ENCODE measurements at places on chromosomes 12 and 14. TPM values are rescaled to one million over a fixed set of nuclear protein-coding genes. Genes with fewer than 3 reads are reported as not detected.

- no peak for DNase-seq
Measured at GRCh38 chr12:83404521-83404920, 717.8 kb downstream of the TMTC2 start.

GRCh38 chr12:53498235-53498630 is 1.0 kb downstream of the MAP3K12 start:
- DNase-seq = no peak

DNA sequence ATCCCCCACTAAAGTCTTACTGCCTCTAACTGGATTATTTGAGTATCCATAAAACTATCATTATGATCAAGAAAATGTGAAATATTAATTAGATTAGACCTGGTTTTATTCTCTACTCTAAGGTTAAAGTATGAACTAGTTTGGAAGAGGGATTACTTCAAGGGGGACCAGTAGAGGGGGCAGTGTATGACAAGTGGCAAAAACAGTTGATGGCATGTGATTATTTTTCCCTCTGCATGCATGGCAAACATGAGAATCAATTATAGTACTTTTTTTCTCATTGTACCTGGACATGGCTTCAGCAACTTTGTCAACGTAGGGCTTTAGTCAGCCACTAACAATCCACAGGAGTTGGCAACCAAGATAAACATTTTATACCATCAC is 145.0 kb upstream of the SLC38A2 start:
- DNase-seq = no peak

DNA sequence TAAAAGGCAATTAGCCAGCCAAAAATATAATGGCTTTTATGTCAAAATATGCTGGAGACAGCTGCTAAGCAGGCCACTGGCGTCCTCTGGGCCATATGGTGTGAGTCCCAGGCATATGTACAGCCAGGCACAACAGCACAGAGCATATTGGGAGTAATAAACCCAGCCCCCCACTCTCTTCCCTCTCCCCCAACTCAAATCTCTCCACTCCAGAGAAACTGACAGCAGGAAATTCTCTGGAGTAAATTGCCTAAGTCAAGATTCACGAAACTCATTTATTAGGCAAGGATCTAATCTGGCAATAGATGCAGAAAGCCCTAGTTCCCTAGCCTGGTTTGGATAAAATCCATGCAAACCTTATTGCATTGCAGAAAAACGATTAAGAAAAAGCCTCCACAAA is 147.9 kb upstream of the SEL1L start:
- no peak for DNase-seq

TMEM179 gene
- total RNA-seq = not detected

GRCh38 chr12:60845696-60846095 is 1249.9 kb downstream of the SLC16A7 start:
- DNase-seq = no peak

DNA sequence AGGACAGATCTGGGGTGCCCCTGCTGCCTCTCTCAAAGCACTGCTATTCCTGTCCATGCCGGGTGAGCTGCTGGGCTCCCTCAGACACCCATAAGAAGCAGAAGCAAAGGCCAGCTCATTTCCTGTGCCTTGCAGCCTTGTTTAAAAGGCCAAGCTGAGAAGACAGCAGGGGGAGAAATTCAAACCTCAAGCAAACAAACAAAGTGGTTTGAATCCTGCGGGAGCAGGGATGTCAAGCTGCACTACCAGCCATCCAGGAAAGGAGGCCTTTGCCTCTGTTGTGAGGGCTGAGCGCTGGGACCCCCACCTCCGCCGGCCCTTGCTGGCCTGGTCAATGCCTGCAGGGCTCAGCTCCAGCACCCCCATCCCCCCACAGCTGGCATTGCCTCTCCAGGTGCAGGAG is 176.5 kb downstream of the PIWIL1 start:
- peak; percentile 93 for DNase-seq

- no peak for DNase-seq
Measured at GRCh38 chr12:5072311-5072710, 28.6 kb downstream of the KCNA5 start.

GRCh38 chr14:26766726-26767125 is 168.9 kb upstream of the NOVA1 start:
- no peak for DNase-seq

DIO3 gene
- total RNA-seq = not detected

GSG1 gene
- not detected for total RNA-seq

- no peak for DNase-seq
Measured at GRCh38 chr14:76581592-76581991, 179.7 kb upstream of the VASH1 start.

DNA sequence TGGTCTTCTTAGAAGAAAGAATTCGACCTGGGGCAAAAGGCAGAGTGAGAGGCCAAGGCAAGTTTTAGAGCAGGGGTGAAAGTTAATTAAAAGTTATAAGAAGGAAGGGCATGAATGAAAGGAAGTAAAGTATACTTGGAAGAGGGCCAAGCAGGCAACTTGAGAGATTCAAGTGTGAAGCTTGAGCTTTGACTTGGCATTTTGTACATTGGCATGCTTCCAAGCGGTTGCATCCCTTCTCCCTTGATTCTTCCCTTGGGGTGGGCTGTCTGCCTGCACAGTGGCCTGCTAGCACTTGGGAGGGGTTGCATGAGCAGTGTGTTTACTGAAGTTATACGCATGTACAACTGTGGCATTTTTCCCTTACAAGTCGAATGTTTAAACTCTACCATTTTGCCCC is 74.8 kb upstream of the MGAT4C start:
- no peak for DNase-seq

DNA sequence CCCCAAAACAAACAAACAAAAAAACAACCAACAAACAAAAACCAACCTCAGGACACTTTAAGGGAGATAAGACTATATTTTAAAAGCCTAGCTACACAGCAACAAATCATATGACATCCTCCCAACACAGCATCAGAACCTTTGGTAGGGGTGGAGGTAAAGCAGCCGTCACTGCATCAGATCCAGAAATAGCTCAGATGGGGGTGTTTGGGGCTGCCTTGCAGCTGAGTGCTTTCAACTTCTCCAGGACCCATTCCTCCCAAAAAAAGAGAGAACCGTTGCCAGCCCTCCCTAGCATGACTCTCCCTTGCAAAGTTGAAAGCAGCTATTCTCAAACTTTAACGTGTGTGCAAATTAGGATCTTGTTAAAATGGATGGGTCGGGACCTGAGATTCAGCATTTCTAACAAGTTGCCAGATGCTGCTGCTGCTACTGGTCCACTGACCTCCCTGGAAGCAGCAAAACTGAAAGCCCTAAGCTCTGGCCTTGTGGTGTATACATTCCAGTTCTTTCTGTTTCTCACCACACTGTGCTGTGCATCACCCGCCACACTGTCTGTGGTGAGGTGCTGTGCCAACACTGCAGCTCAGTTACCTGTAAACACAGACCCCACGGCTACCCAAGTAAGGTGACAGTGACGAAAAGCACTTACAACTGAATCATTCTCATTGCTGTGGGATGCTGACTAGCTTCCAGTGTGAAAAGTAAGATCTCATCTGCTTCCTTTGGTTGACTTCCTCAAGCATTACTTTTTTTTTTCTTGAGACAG is 54.0 kb downstream of the SLC38A1 start:
- DNase-seq = no peak

- DNase-seq = peak; percentile 56
Measured at GRCh38 chr12:92208613-92209121, 63.0 kb upstream of the BTG1 start.

GRCh38 chr14:104135121-104135903 is 3.1 kb upstream of the KIF26A start:
- DNase-seq = no peak

- DNase-seq = peak; percentile 25
Measured at GRCh38 chr14:104827177-104828055, 26.5 kb downstream of the ZBTB42 start.

GRCh38 chr14:36426836-36427235 is 93.2 kb downstream of the NKX2-1 start:
- DNase-seq = no peak

DNA sequence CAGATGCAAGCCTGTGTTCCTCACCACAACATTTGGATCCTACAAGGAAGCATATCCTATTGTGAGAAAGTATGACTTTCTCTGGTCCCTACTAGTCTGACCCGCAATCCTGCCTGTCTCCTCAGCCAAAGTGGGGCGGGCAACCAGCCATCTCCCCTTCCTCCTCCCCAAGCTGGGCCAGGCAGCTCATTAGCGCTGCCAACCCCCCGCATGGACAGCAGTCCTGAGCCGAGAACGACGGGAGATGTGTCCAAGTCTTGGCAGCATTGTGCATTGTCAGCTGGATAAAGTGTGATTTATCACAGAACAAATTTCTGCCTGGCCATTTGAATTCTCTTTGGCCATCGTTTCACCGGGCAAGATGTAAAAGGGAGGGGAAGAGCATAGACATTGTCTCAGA is 139.4 kb downstream of the SLC15A4 start:
- DNase-seq = no peak

DNA sequence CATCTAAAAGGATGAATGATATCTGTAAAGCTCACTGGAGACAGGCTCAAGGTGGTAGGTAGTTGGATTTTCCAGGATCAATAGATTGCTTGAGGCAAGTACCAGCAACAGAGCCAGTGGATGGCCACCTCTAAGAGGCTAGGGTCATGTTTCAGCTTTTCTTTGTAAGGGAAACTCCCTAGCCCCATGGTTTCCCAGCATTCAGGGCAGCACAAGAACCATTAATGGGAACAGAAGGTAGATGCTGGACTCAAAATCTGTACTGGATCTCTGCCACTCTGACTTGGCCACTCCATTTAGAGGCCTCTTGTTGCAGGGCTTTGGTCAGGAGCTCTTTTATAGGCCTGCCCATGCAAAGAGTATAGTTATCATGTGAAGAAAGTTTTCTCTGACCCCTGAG is 76.1 kb upstream of the DYRK2 start:
- no peak for DNase-seq

GRCh38 chr14:29681316-29681715 is 246.3 kb downstream of the PRKD1 start:
- no peak for DNase-seq

GRCh38 chr12:112418608-112419296 is at the start of gene PTPN11:
PTPN11 (plus strand) TSS chr12:112418947; CDS start chr12:112419112, 165 bp downstream.
- DNase-seq = peak; percentile 85

- no peak for DNase-seq
Measured at GRCh38 chr12:133026996-133027395, 10.3 kb upstream of the ZNF84 start.

- no peak for DNase-seq
Measured at GRCh38 chr12:27844366-27845090, 64.5 kb upstream of the MANSC4 start.

SOAT2 gene
- not detected for total RNA-seq

- DNase-seq = no peak
Measured at GRCh38 chr12:67034110-67034879, 234.9 kb upstream of the CAND1 start.

DNA sequence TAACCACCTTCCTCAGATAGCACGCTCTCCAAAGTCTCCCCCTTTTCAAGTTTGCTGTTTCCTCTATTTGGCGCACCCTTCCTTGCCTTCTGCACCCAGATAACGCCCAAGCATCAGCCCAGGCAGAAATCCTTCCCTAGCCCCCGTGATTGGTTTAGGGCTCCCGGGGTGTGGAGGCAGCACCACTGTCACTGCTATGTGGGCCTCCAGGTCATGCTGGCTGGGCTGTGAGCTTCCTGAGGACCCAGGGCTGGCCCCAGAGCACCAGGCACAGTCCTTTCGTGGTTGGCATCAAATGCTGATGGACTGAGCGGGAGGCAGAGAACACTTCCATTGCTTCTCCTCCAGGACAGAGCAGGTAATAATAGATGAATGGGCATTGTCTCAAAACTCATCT is 311.4 kb downstream of the BCL11B start:
- no peak for DNase-seq
